ENCODE measurements at places on chromosomes 1 and 21. TPM values are rescaled to one million over a fixed set of nuclear protein-coding genes. Genes with fewer than 3 reads are reported as not detected.
A peak's percentile ranks its signal among the peaks of the same experiment; 100 is the strongest.

GRCh38 chr1:230280906-230281413 is 145.2 kb downstream of the PGBD5 start:
- DNase-seq, result no peak

GRCh38 chr1:211507365-211507764 is 15.4 kb upstream of the RD3 start:
- no peak for DNase-seq

DNA sequence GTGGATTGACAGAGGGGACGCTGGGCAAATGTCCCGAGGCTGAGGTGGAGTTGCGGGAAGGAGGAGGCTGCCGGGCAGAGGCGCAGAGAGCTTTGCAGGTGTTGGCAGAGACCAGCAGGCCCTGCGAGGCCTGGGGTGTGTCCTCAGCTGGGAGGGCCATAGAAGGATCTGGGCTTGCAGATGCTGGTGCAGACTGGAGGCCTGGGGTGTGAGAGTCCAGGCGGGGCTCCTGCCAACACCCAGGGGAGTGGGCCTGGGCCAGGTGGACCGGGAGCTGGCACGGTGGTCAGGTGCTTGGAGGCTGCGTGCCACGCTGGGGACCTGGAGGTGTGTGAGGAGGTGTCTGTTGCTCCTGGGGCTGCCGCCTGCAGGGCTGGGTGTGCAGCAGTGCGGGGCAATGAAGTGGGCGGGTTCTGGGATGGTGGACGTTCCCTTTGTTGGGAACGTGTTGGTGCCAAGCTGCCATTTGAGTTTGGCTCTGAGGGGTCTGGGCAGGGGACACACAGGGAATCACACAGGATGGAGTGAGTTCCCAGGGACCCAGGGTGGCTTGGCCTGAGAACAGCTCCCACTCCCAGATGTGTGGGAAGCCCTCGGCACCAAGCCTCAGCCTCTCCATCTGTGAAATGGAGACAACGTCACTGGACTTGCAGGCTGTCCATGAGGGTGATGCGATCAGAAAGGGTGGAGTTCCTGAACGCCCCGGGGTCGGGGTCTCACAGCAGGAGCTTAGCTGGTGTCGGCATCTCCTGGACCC is 39.9 kb upstream of the POFUT2 start:
- DNase-seq, result no peak

The GRHL3 gene
- total RNA-seq, result not detected

DNA sequence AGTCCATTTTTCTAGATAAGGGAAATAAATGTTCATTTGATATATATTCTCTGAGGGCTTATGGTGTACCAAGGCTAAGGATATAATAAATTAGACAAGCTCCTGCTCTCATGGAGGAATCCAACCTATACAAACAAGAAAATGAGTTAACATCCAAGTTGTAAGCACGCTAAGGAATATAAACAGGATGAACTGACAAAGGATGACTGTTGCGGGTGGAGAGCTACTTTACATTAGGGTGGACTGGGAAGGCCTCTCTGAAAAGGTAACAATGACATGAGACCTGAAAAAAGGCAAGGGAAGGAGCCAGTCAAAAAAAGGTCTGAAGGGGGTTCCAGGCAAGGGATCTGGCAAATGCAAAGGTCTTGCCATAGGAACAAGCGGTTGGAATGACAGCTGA is 3.1 kb downstream of the BCAR3 start:
- DNase-seq, result no peak

The RAP1GAP gene
- 0.32 TPM for total RNA-seq

- no peak for DNase-seq
Observed at GRCh38 chr1:214660190-214660589, 57.2 kb downstream of the CENPF start.

The ZMYND12 gene
- total RNA-seq, result 0.69 TPM

The LENEP gene
- total RNA-seq, result 1.0 TPM

DNA sequence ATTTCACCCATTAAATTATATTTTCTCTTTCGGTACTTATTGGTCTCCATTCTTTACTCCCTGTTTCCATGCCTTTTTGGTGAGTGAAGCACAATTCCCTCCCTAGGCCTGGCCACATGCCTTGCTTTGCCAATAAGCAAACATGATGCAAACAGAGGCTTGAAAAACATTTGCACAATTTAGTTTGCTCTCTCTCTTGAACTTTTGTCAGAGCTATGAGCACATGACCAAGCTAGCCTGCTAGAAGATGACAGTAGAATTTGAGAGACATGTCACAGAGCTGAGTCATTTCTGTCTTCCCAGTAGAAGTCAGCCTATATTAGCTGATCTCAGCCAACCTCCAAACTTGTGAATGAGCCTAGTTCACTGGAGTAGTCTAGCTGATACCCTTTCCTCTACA is 24.6 kb downstream of the ANGPTL3 start:
- no peak for DNase-seq

The NTRK1 gene
- total RNA-seq, result 2.0 TPM

The SPOCD1 gene
- 0.08 TPM for total RNA-seq

The SLC35F3 gene
- 5.9 TPM for total RNA-seq

- no peak for DNase-seq
Observed at GRCh38 chr1:3375245-3375644, 79.2 kb upstream of the ARHGEF16 start.

- no peak for DNase-seq
Observed at GRCh38 chr1:234896477-234897389, 231.9 kb downstream of the TOMM20 start.

The GJA8 gene
- not detected for total RNA-seq

DNA sequence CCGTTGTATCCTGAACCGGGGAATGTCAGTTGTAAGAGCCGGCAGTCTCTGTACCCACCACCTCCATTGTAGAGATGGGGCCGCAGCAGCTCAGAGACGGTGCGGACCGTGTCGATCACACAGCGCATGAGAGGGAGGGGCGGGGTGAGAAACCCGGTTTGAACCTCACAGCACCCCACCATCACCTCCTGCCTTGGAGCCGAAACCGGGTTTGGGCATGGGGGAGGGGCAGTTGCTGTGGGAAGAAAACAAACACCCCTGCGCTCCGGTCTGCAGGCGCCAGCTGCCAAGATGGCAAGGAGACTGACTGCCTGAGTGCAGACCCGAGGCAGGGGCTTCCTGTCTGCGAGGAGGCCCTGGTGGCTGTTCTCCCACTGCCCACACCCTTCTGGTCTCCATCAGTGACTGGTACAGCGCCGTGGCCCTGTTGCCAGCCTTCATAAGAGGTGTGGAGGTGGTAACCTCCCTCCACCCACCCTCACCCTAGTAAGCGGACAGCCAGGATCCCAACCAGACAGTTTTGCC is 69.2 kb upstream of the SSBP3 start:
- peak; percentile 63 for DNase-seq

The SPRR3 gene
- not detected for total RNA-seq

DNA sequence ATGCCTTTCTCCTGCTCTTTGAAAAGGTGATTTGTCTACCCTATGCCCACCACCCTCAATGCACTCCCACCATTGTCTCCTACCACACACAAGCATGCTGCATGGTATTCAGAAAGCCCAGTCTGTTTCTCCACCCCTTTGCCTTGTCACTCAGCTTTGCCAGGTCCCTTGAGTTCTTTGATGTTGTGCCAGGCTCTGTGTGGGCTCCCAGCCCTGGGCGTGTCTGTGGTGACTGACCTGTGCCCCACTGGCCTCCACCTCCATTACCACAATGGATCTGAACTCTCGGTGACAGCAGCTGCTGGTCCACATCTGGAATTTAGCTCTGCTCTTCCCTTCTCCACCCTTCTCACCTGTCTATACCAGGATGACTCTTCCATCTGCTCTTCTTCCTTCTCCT is 34.9 kb downstream of the ATP2B4 start:
- no peak for DNase-seq

DNA sequence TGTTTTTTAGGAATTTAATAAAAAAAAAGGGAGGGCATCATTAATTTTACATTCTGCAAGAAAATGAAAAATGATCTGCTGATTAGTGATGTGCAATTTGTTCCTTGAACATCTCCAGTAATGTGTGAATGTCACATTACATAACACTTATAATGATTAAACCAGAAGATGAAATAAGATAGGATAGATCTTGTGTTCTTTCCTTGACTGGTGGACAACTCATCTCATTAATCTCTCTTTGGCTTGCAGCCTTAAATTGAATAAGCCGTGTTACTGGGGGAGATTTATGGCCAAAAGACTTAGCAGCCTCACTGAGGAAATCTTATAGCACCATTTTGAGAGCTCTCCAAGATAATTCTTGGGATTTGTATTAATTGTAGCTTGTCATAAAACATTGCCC is 217.2 kb downstream of the ST6GALNAC3 start:
- no peak for DNase-seq

The ANKRD13C gene
- 24.6 TPM for total RNA-seq

The VHLL gene
- total RNA-seq, result not detected

DNA sequence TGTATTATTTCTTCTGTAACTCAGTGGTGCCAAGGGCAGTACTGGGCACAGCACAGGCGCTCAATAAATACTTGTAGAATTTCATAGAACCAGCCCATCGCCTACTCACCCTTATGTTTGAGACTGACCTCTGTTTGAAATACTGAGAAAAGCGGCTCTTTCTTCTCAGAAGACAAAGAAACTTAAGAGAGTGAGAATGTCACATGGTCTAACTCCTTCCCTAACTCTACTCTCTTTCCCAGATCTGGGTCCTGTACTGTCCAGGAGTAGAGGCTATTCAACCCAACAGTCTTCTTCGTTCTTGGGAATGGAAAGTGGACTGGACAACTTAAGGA is 4.2 kb downstream of the IGSF8 start:
- no peak for DNase-seq

- DNase-seq, result no peak
Observed at GRCh38 chr1:214458541-214458940, 92.9 kb downstream of the PTPN14 start.

DNA sequence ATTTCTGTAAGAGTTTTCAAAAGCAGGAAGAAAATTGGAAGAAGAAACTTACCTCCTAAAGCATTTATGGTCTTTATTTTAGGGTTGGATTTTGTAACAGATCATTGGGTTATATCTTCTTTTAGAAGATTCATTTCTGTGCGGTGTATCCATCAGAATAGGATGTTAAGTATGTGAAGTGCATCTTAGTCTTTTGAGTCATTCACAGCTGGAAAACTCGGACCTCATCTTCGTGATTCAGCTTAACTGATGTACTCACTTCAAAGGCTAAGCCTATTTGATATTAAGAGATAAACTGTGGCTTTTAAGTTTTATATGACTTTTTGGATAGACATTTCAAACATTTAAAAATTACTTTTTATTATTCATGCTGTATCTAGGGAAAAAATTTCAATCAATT is 56.3 kb downstream of the GIPC2 start:
- no peak for DNase-seq

The MYOC gene
- not detected for total RNA-seq

The GABPB2 gene
- total RNA-seq, result 28.1 TPM

DNA sequence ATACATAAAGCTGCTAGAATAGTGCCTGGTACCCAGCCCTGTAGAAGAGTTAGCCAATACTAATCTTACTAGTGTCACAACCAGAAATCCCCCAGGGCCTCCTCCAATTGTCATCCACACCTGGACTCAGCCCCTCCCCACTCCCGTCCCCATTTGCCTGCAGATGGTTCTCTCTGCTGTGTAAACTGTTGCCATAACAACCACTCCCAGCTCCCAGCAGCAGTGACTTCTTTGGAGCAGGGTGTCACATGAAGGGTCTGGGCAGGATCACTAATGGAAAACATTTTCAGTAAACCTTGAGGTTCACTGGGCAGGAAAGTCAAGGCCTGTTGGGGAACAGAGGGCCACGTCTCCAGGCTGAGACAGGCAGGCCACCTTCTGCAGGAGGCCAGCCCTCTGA is 126.0 kb upstream of the IPO9 start:
- DNase-seq, result no peak

DNA sequence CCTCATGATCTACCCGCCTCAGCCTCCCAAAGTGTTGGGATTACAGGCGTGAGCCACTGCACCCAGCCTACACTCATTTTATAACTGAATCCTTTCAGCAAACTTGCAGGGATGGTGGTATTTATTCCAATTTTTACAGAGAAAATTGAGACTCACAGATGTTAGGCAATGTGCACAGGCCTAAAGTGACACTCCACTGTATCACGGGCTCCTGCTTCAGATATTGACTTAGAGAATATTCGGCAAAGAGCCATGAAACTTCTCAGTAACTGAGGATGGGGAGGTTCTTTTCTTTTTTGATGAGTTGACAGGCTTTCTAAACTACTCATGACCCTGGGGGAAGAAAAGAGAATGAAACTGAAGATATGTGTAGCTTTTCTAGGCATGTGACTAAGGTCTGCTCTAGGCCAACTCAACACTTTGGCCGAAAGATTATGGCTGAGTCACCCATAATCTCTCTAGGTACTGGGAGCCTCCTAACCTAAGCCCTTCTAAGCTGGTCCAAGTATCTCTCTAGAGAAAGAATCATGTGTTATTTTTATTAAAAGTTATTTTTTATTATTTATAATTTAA is 19.9 kb upstream of the PTCH2 start:
- DNase-seq, result no peak

GRCh38 chr21:28100366-28100765 is 892.3 kb downstream of the LTN1 start:
- no peak for DNase-seq

The CEPT1 gene
- 50.2 TPM for total RNA-seq

The TMEM269 gene
- total RNA-seq, result 0.25 TPM

DNA sequence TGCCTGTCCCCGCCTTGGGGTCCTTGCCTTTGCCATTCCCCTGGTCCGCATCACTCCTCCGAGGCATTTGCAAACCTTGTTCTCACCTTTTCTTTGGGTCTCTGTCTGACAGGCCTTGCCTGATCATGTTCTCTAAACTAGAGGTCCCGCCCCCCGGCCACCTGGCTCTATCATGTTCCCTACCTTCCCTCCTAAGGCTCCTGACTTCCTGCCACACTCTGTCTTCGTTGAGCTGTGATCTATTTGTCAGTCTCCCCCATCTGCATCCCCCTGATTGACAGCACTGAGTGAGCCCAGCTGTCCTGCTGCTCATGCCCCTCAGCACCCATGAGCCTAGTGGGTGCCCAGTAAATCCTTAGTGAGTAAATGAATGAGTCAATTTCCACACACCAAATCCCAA is 22.8 kb downstream of the ERG start:
- no peak for DNase-seq

- no peak for DNase-seq
Observed at GRCh38 chr1:226993814-226994585, 53.9 kb downstream of the COQ8A start.

The KIF17 gene
- total RNA-seq, result not detected

DNA sequence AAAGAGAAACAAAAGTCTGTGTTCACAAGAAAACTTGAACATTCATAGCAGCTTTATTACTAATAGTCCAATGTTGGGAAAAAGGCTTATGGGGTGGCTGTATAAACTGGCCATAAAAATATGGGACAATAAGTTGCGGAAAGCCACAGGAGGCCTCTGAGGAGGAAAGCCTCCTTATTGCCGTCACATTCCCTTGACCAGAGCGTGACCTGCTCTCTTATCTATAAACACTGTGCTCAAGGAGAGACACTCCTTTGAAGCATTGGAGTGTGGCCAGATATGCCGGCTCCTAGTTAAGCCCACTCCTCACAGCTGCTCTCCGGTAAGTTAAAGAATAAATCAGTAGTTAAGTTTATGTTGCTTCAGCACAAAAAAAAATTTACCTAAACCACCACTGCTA is 19.7 kb downstream of the OR6Y1 start:
- DNase-seq, result no peak

The HFM1 gene
- total RNA-seq, result not detected

GRCh38 chr1:5479876-5480646 is 512.2 kb downstream of the NPHP4 start:
- DNase-seq, result no peak

- DNase-seq, result no peak
Observed at GRCh38 chr1:232622378-232622777, 7.6 kb downstream of the SIPA1L2 start.

The LRRC3 gene
- total RNA-seq, result 5.1 TPM

GRCh38 chr1:1283821-1284220 is 3.6 kb downstream of the SCNN1D start:
- no peak for DNase-seq

All from activated CD4-positive, alpha-beta T cell treated with anti-CD3 and anti-CD28 coated beads, Interleukin-2, amount 10 ng/mL, durations not matched to agents 7 days and 5 days (primary cell).